ENCODE measurements at places on chromosomes 16 and 17.

DNA sequence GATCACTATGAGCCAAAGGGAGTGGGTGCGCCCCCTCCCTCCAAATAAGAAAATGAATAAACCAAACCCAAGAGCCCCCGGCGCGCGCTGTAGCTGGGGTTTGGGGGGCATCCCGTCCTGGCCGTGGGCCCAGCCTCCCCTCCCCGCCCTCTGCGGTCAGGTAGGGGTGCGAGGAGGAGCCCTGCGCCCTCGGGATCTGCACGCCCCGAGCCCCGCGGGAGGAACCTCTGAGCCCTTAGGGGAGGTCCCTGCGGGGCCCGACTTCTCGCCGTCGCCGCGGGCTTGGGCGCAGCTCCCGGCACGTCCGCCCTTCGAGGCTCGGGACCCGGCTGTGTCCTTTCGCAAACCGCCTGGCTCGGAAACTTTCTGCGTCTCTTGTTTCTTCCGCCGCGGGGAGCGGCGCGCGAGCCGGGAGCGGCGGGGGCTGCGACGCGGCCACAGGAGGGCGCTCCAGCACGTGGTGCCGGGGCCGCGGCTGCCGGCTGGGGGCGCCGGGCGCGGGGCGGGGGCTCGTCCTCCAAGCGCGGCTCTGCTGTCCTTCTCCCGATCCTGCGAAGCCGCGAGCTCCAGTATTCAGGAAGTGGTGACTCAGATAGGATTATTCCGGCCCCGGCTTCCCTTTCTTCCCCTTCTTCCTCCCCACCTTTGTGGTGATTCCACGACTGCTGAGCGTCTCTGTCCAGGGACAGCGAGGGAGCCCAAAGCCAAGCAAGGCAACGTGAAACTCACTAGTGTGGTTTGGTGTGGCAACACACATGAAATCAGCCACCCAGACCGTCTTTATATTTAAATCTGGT is 1.6 kb downstream of the PITPNC1 start:
- peak; percentile 74 for DNase-seq

DNA sequence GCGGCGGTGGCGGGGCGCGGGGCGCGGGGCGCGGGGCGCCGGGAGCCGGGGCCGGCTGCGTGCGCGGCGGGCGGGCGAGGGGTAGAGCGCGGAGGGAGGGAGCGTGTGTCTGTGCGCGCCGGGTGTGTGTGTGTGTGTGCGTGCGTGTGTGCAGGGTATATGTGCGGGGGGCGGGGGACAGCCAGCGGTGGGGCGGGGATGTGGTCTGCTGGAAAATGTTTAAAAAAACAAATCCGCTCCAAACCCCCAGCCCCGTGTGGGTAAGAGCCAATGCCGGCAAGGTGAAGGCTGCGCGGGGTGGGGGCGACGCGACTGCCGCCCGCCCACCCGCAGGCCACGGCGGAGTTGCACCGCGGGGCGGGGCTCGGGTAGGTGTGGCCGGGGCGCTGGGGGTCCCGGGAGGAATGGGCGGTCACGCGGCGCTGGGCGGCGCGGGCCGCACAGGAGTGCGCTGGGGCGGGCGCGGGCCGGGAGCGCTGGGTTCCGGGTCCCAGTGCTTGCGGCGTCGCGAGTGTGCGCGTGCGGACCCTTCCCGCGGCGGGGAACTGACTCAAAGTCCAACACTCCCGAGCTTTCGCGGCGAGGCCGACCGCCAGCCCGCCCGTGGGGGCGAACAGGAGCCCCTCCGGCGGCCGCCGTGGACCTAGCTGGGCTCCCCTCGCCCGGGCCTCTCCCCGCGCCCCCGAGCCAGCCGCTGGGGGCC is at the start of gene CYGB:
Gene CYGB, minus strand, starts transcription at position 132 of the 703 bp plus-strand sequence. CDS start 167 bp downstream, outside the sequence.
- no peak for DNase-seq

DNA sequence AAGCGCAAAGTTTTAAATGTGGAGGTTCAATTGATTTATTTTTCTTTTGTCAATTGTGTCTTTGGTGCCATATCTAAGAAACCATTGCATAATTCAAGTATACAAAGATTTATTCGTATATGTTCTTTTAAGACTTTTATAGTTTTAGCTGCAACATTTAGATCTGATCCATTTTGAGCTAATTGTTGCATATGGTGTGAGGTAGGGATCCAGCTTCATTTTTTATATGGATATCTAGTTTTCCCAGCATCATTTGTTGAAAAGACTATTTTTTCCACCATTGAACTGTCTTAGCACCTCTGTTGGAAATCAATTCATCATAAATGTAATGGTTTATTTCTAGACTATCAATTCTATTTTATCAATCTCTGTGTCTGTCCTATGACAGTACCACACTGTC is 2.1 kb upstream of the CCR7 start:
- no peak for DNase-seq

- DNase-seq, result no peak
These were observed 189.4 kb downstream of the RAB11FIP4 start for GRCh38 chr17:31580706-31581490.

- DNase-seq, result no peak
These were observed 879 bp upstream of the LRRC75A start for GRCh38 chr17:16492613-16493530.
